ENCODE measurements at places on chromosomes 7 and 10.

DNA sequence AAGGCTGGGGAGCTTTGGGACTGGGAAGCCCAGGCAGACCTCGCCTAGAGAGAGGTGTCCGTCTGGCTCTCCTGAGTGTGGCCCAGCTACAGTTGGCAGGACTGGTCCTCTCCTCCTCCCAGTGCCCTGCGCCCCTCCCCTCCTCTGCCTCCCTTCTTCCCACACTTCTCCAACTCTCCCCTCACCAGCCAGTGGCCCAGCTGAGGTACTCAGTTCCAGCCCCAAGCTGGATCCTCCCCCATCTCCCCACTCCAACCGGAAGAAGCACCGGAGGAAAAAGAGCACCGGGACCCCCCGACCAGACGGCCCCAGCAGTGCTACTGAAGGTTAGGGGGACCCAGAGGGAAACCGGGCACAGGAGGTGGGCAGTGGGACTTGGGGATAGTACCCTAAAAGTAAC is 27.7 kb downstream of the GBX1 start:
- DNase-seq, result no peak

- DNase-seq, result no peak
Observed at GRCh38 chr7:48481235-48481634, 310.0 kb downstream of the ABCA13 start.

GRCh38 chr7:79529214-79529880 is 75.9 kb upstream of the MAGI2 start:
- DNase-seq, result no peak

GRCh38 chr10:105679781-105680180 is 1038.7 kb downstream of the SORCS3 start:
- no peak for DNase-seq

DNA sequence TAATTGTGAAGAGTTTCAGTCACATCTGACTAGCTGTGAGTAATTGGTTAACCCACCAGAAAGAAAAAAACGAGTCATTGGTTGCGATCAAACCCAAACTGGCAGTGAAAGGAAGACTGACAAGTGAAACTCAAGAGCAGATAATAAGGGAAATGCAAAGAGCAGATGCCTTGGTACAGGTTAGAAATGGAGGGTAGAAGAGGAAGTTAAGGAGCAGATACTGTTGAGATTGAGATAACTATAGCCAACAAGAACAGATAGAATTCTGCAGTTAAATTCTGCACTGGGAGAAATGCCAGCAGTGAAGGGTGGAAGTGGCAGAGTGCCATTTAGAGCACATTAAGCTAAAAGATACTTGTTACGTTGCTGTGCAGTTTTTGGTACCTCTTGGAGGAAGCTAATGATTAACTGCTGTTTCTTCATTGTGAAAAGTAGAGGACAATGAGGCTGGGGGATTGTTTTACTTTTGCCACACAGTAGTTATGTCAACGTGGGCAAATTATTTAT is 65.8 kb downstream of the CDK13 start:
- DNase-seq, result no peak

DNA sequence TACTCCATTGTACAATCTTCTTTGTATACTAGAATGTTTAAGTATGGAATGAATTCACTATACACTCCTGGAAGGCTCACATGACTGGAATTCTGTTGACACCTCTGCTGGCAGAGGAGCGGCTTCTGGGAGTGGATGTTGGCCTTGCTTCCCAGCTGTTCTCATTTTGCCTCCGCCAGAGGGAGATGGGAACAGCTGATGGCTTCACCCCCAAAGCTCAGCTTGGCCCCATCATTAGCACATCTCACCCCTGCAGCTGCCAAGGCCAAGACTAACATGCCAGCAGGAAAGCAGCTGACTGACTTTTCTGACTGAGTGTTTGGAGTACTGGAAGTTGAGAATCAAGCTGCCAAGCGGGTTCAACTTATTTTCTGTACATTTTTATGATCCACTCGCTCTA is 15.1 kb downstream of the ADAM12 start:
- DNase-seq, result no peak

DNA sequence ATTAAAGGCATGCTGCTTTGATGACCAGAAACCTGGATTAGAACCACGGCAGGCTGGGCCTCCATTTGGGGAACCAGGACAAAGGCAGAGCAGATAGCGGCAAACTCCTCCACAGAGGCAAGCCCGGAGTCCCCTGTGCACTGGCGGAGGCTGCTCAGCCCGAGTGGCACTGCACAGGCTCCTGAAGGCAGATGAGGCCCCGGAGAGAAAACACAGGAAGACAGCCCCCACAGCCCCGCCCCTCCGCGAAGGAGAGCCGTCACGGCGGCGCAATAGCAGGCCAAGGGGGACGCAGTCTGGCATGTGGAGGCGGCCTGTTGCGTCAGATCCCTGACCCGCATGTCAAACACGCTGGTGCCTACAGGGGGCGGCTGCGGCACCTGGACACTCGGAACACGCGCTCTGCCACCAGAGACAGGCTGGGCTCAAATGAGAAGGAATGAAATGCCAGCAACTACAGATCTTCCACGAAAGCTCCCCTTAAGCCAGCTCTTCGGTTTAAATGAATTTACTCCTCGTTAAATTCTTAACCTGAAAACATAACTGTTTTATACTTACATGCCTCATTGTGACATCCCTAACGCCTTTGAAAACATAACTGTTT is 128.5 kb downstream of the MAD1L1 start:
- DNase-seq, result peak; percentile 53

DNA sequence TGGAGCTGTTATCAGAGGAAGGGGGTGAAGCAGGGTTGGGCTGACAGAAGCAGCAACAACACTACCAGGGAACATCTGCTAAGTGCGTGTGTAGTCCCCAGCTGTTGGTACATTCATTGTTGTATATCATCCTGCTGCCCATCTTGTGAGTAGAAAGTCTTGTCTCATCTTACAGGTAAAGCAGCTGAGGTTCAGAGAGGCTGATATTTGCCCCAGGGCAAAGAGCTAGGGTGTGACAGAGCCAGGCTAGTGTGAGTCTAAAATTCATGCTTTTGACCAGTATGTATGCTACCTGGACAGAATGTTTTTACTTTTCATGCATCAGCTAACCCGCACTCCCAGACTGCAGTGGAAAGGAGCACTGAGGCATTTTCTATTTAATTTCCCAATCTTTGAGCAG is 221.6 kb downstream of the STK31 start:
- no peak for DNase-seq

GRCh38 chr7:141464551-141464950 is 86.7 kb upstream of the AGK start:
- DNase-seq, result no peak

DNA sequence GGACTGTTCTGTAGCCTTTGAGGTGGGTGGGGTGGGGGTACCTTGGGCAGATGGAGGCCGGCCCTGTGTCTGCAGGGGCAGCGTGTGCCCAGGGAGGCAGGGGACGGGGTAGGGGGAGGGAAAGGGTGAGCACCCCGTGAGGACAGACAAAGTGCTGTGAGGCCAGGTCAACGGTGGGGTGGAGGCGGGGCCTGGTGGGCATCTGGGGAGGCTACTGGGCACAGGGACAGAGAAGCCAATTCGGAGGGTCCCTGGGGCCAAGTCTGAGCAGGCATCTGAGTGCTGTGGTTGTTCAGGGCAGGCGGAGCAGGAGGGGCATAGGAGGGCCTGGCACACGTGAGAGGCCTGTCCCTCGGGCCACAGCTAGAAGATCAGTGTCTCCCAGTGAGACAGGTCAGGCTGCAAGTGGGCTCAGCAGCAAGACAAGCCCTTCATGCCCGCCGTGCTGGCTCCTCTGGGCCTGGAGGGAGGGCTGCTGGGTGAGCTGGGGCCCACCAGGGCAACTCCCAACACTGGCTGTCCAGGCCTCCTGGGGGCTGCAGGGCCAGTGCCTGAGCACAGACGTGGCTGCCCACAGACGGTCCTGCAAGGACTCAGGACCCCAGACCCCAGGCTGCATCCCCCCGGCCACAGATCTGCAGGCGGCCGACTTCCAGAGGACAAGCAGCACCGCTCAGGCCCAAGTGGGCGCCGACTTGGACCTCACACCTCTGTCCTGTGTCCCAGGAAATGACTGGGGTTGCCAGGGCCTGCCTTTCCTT is 26.4 kb upstream of the KNDC1 start:
- no peak for DNase-seq

DNA sequence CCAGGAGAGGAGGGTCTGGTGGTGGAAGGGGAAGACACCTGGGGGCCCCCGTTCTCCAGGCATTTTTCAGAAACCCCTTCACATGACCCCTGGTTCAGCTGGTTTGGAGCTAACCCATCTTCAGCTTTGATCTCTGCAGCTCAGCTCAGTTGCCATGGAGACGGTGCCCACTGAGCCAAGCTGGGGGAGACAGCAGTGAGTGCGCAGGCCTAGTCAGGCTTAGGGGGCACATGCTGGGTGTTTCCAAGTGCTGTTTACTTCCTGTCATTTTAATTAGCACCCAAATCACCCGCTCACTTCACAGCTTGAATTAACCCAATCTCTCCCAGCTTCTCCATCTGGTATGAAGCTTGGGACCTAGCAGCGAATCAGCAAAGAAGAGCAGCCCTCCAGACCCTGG is 9.0 kb downstream of the SPOCK2 start:
- DNase-seq, result peak; percentile 83

DNA sequence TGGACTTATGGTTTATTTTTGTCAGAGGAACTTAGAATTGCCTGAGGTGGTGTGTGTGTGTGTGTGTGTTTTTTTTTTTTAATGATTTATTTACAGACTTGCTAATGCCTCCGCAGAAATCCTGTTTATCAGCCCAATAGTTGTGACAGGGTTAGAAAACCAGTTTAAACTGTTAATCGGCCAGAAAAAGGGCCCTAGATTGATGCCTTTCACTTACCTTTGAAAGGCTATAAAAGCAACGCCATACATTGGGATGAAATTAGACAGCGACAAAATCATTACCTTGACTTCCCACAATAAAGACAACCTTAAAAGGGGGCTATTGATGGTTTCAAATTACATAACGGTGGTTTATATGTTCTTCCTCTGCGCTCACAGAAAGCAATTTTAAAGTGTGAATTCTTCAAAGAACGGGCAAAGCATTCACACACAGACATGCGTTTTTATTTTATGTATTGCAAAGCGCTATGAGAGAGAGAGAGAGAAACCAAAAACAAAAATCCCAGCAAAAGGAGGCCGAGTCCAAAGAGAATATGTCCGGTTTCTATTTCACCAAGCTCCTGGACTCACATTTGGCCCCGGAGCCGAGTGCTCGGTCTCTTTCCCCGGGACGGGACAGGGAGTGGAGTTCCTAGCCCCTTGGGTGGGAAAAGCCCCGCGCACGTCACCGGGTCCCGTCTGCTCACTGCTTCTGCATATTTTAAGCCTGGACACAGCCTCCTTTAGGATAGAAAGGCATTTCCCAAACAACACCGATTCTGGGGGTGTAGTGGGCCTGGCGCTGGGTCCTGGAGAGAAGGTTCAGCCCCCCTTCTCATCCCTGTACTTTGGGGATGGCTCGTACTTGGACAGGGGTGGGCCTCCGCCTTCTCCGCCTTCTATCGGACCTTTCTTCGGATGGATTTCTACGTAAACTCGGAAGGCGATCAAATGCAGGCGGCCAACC is 26.8 kb upstream of the VAX1 start:
- no peak for DNase-seq

DNA sequence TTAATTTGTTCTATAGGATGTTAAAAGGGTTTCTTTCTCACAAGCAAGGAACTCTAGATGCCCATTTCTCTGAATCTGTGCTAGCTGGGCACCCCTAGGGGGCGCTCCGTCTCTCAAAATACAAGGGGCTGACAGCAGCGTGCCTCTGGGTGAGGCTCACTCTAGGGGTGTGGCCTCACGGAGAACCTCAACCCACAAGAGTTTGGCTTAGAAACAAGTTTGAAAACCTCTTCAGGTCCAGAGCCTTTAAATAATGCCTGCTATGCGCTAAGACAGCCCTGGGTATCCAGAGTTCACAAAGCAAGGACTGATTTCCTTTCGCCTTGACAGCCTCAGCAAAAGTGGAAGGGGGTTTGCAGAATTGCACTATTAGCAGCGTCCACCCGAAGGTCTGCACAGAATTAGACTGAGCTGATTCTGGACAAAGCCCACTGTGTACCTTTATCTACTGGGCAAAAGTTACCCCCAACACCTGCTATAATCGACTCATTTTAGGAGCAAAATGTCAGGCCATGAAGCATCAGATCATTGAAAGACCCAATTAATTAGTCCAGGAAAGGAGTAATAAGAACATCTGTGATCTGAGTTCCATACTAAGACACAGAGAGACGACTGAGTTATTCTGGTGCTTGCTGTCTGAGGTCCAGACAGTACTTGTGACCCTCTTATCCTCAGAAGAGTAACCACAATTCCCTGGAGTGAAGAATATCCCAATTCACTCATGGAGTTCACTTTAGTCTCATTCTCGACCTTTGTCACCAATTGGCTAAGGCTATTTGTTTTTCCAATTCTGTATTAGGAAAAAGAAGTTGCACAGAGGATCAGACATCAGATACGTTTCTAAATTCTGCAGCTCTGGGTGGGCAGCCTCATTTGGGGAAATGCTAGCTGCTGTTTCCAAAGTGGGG is 574 bp upstream of the CPED1 start:
- DNase-seq, result peak; percentile 86

- no peak for DNase-seq
Observed at GRCh38 chr7:10104292-10104691, 869.4 kb upstream of the PHF14 start.

DNA sequence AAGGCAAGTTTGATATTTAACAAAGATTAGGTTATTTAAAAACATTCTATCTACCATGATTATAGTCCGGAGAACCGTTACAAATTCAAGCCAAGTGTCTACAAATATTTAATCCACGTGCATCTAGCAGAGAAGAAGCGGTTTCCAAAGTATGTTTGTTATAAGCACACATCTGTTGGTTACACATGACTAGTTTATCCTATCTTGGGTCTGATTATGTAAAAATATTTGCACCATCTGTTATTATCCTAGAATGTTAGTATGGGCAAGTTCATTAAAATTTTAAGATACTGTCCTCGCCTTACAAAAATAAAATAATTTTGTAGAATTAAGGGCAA is 289.2 kb upstream of the VSTM2A start:
- DNase-seq, result no peak

DNA sequence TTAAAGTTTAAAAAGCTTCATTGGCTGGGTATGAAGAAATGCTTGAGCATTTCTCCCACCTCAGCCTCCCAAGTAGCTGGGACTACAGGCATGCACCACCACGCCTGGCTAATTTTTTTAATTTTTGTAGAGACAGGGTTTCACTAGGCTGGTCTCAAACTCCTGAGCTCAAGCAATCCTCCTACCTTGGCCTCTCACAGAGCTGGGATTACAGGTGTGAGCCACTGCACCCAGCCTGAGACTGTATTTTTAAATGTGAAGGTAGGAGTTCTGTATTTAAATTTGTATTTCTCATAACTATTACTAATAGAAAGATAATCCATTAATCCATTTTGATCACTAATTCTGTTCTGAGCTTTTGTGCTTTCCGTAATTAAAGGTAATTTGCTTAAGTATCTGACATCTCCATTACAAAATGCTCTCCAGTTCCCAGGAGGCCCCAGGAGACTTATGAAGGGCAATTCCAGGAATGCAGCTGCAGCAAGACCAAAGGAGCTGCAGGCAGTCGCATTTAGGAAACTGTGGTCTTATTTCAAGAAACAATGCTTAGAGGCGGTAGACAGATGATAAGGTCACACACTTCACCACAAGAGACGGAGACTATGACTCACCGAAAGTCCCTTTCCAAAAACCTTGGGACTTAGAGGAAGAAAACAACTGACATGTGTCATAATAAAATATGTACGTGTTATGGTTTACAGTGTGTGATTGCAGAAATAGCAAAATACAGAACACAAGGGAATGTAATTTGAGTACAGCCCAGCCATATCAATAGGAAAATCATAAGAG is 23.3 kb downstream of the YAE1 start:
- DNase-seq, result peak; percentile 86

Data from CD4-positive, alpha-beta T cell treated with Interleukin-15 for 4 hours (primary cell).